Right atrium auricular region (tissue), 2 donors: ENCODE measurements at places on chromosomes 11 and 22. TPM values are rescaled to one million over a fixed set of nuclear protein-coding genes. Genes with fewer than 3 reads are reported as not detected.

- no peak for DNase-seq
Measured at GRCh38 chr11:76232026-76232665, 25.8 kb upstream of the WNT11 start.

GRCh38 chr22:21632237-21632895 is at the start of gene CCDC116:
TSS of gene CCDC116 (plus strand) at chr22:21632760. CDS start at chr22:21633182, 422 bp downstream.
- no peak for DNase-seq

ANO5 gene
- total RNA-seq: 38.7 TPM

DNA sequence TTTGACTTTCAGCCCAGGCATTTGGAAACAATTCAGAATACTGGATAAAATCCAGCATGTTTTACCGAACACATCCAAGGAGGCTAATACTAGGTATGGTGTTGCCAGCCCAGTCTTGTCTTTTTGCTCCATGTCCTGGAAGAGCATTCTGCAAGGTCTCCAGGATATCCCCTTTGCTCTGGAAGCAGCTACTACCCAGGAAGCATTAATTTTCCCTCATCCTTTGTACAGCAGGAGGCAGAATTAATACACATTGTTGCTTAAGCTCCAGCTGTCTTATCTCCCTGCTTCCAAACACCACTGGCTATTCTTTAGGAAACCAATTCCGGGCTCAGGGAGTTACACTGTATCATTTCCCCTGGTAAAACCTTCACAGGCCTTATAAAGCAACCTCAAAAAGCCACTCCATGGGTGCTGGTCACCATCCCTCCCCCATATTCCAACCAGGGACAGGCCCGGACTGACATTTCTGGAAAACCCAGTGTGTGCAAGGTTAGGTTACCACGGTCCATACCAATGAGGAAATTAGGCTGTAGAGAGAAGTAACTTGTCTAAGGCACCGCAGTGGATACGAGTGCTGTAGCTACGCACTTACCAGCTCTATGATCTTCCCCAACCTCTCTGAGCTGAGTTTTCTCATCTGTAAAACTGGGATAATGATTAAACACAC is 1.5 kb upstream of the UBASH3B start:
- no peak for DNase-seq

DNA sequence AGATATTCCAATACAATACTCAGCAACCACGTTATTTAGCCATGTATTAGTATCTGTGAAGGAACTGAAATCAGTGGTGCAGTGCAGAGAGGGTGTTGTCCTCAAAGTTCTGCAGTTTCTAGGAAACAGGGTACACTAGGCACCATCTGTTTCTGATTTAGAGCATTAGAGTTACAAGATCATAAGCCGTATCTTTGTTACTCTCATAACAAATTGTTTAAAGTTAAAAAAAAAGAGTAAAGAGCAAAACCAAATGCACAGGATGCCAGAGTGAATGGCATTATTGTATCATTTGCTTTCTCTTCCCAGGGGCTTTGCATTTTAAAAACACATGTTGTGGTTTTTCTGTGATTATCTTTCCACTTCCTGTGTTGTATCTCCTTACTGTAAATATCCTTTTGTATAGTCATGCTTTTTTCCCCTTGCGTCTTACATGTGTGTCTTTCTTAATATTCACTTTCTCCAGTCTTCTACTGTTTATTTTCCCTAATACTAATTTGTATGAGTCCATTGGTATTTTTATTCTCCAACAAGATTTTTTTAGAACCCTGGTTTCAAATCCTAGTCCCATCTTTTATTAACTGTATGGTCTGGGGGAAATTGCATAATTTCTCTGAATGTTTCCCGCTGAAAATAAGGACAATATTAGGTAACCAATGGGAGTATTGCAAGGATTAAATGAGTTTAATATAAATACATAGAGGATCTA is 15.2 kb upstream of the NUP160 start:
- DNase-seq: no peak

TMEM126B gene
- total RNA-seq: 63.7 TPM

- peak; percentile 75 for DNase-seq
Measured at GRCh38 chr11:44927174-44927661, 23.5 kb downstream of the TP53I11 start.

- no peak for DNase-seq
Measured at GRCh38 chr11:105573091-105573490, 36.8 kb upstream of the GRIA4 start.

DNA sequence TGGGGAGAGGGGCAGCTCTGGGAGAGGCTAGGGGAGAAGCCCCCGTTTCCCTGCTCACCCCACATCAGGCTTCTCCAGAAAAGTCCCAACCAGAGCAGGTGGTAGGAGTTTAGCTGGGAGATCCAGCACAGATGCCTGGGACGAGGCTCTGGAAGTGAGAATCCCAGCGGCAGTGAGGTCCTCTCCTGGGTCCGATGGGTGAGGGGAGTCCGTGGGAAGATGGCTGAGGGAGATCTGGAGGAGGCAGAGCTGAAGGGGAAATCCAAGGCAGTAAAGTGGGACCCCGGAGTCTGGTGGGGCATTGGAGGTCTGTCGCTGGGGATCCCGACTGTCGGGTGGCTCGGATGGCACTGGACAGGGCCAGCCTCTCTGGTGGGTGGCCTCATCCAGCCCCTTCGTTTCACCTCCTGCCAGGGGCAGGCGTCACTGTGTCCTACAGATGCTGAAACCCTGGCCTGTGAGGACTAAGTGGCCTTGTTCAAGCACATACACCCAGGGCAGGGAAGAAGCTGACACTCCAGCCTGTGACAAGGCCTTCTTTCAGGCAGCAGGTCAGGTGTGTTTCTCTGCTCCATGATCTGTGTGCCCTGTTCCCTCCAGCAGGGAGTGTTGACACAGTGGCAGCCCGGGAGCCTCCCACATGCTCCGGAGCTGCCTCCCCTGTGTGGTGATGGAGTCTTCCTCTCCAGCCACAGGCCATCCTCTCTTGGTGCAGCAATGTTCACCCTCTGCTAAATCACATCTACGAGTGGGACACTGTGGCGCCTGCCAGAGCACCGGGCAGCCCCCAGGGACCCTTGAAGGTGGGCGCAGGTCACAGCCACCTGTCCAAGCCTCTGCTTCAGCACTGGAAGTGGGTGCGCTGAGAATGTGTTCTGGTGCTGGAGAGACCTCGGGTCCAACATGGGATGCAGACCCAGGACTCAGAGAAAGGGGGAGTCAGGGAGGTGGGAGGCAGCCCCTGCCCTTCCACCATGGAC is 850.8 kb downstream of the BRD1 start:
- DNase-seq: no peak

FAM111B gene
- 0.11 TPM for total RNA-seq

SYT12 gene
- 0.59 TPM for total RNA-seq

GRCh38 chr11:61718621-61719302 is 33.7 kb upstream of the MYRF start:
- no peak for DNase-seq

OR8B4 gene
- total RNA-seq: not detected

GRCh38 chr22:34067031-34067430 is 146.8 kb upstream of the LARGE1 start:
- no peak for DNase-seq

ESRRA gene
- 190 TPM for total RNA-seq

DNA sequence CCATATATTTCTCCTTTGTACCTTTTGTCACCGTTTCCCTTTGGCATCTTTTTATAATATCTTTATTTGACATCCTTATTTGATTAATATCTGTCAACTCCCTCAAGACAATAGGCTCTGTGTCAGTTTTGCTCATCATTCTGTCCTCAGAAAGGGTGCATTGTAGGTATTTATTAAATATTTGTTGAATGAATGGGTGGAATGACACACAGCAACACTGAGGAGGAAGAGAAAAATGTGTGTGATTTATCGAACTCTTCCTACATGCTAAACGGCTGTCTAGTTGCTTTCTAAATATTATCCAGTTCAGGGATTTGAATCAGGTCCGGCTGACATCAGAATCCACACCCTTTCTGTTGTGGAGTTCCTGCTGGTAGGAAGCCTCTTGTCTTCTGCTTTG is 98.2 kb downstream of the NAV2 start:
- DNase-seq: no peak

DNA sequence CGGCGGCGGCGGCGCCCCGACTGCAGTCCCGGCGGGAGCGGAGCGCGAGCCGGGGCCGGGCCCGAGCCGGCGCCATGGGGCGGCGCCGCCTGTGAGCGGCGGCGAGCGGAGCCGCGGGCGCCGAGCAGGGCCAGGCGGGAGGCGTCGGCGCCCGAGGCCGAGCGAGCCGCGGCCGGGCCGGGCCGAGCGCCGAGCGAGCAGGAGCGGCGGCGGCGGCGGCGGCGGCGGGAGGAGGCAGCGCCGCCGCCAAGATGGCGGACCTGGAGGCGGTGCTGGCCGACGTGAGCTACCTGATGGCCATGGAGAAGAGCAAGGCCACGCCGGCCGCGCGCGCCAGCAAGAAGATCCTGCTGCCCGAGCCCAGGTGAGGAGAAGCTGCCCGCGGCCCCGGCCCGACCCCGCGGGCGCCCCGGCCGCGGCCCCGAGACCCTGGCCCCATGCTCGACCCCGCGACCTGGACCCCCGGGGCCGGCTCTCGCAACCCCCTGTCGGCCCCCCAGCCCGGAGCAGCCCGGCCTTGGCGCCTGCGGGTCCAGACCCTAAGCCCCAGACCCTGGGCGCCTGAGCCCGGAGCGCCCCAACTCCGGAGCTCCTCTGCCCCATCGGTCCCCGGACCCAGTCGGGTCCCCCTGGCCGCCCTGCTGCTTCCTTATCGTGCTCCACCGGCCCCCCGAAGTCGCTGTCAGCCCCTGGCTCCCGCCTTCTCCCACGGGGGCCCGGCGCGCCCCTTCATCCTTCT is at the start of gene GRK2:
TSS of gene GRK2 (plus strand) at position 25 of the 739 bp plus-strand sequence. CDS start at position 252, 227 bp downstream.
- DNase-seq: no peak

RASL10A gene
- total RNA-seq: 1.1 TPM

SEPTIN3 gene
- not detected for total RNA-seq

DNA sequence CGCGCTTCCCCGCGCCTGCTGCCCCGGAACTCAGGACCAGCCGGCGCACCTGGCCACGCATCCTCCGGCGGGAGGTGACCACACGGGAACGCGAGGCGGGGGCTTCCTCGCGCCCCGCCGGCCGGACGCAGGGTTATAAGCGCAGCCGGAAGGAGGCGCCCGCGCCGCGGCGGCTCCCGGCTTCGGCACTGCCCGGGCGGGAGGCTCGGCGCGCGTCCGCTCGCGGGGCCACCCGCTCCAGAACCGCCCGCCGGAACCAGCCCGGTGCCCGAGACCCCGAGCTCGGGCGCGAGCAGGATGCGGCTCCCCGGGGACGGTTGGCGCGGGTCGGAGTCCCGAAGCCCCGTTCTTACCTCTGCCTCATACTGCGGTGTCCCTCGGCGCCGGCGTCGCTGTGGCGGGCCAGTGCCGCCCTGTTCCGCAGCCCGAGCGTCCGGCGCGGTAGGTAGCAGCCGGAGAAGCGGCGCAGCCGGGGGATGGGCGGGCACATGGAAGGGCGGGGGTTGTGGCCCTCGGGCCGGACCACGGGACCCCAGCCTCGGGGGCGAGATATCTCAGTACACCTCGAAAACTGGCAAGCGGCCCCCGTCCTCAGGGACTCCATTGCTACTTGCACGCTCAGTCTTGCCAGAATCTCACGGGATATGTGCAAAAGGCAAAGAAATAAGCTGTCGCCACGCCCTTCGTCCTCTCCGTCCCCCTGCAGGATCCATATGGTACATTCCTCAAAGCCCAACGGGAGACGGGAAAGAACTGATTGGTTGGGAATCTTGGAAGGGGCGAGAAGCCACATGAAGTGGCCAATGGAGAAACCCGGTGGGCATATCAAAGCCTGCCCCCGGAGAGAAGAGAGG is 23.1 kb downstream of the MICAL3 start:
- DNase-seq: peak; percentile 94

DNA sequence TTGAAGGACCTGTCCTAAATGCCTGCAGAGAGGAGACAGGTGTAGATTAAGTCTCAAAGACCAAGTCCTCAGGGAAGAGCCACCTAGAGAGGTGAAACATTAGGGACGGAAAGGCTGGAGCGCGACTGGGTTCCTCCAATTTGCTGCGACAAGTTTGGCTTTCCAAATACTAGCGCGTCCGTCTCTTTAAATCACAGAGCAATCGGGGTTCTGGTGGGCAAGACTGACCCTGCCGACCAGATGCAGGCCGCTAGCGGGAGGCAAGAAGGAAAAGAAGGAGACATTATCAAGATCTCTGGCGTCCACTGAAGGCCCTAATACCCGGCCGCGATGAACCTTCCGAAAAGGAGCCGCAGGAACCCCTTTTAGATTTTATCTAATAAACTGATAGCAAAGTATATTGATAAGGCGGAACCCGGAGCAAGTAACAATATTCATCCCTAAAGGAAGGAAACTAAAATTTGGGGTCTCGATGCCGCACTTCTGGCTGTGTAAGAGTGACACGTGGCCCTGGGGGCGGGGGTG is 128.2 kb upstream of the C11orf58 start:
- DNase-seq: no peak

DNA sequence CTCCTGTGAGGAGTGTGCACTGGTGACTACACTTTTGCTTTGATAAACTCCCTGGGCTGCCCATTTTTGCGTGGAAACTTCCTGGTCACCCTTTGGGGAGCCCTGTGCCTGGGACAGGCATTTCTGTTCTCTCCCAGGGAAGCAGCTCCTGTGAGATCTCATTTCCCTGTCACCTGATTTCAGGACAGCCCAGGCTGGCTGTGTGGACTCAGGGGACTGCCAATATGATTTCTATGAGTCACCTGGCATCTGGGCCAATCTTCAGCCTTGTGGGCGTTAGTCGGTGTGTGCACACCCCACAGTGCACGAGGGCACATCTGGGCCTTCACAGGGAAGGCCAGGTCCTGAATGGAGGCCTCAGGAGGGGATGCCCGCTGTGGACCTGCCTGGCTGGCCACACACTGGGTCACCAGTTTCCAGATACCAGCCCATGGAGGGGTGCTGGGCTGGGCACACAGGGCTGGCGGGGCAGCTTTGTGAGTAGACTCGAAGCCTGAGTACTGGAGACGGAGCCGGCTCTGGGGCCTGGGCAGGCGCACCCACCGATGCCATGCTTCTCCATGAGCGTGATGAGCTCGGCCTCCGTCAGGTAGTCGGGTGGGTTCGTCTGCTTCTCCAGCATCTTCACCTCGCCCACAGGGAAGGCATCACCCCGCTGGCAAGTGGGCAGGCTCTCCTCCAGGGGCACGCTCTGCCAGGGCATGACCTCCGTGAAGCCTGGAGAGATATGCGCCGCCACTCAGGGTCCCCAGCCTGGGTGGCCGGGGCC is 9.4 kb upstream of the PPM1F start:
- DNase-seq: no peak

DNA sequence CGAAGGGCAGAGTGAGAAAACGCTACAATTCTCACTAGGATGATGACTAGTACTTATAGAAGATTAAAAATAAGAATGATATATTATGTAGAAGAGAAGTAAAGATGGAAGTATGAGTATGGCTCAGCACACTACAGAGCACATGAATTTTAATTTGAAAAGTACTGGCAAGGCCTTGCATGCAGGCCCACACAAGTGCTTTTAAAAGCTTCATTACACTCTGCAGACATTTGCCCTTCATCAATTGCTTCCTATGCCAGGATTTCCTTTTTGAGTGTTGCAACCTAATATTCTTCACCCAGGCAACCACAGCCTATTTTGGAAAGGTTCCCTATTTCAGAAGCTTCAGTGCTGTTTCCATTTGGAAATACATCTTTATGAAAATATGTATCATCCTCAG is 81.1 kb downstream of the LARGE2 start:
- DNase-seq: no peak

DNA sequence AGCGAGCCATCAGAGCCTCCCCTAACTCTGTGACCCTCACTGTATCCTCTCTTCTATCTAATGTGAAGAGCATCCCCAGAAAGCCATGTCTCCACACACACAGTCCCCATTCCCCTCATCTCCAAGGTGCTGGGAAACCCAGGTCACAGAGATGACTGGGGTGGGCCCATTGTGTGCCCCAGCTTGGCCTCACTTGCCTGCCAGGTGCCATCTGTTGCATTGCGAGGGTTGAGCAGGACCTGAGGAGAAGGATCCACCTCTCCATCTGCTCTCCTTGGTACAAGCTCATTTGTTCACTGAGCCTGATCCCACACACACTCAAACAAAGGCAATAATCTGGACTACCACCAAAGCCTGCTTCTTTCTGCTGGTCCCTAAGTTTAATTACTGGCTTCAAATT is 118.8 kb downstream of the SPATA19 start:
- no peak for DNase-seq
